MCF 10A (cell line): ENCODE measurements at places on chromosomes 6 and 20. TPM values are rescaled to one million over a fixed set of nuclear protein-coding genes. Genes with fewer than 3 reads are reported as not detected.

- H3K4me3 ChIP-seq = no peak overlapping the region
- H3K27me3 ChIP-seq = no peaks in the 10 kb centered on the region
- H3K27ac ChIP-seq = no peak overlapping the region
- DNase-seq = no peak
- H3K36me3 ChIP-seq = no peaks in the 10 kb centered on the region
These were observed 65.7 kb downstream of the TFAP2B start for GRCh38 chr6:50884364-50884763.

- no peak overlapping the region for H3K27ac ChIP-seq
- no peak for DNase-seq
- no peaks in the 10 kb centered on the region for H3K27me3 ChIP-seq
- H3K4me1 ChIP-seq = no peaks in the 10 kb centered on the region
- no peak overlapping the region for H3K4me3 ChIP-seq
These were observed 145.7 kb upstream of the GGTLC1 start for GRCh38 chr20:24134284-24134683.

GRCh38 chr6:7341271-7341670, 28.3 kb upstream of the SSR1 start:
- H3K27me3 ChIP-seq = no peaks in the 10 kb centered on the region
- peaks cover 5% of the 10 kb centered on the region for H3K36me3 ChIP-seq
- no peak overlapping the region for H3K27ac ChIP-seq
- H3K4me1 ChIP-seq = peaks cover 7% of the 10 kb centered on the region

The EDN3 gene
- not detected in 2 replicates for total RNA-seq

DNA sequence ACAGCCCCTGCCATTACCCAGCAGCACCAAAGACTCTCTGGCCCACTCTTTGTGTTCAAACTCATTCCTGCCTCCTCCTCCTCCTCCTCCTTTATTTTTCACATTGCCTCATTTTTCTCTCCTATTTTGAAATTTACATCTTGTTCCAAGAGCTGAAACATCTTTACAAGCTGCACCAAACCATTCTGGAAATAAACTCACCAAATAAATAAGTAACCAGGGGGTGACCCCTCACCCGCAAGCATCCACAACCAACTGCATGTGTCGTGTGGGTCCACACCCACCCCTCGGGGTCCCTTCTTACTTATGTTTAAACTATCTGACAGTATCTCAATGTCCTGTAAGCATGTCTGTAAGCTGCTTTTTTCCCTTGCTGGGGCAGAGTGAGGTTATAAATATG, 1.4 kb downstream of the KCNB1 start:
- DNase-seq = no peak
- H3K27me3 ChIP-seq = no peaks in the 10 kb centered on the region
- H3K4me3 ChIP-seq = no peak overlapping the region
- peaks cover 16% of the 10 kb centered on the region for H3K4me1 ChIP-seq
- H3K27ac ChIP-seq = no peak overlapping the region

- H3K4me3 ChIP-seq = no peak overlapping the region
- H3K27me3 ChIP-seq = no peaks in the 10 kb centered on the region
- DNase-seq = no peak
- peaks cover 16% of the 10 kb centered on the region for H3K4me1 ChIP-seq
- H3K27ac ChIP-seq = no peak overlapping the region
- no peaks in the 10 kb centered on the region for H3K36me3 ChIP-seq
These were observed 42.0 kb downstream of the CBFA2T2 start for GRCh38 chr20:33531885-33532284.

The BTBD3 gene
- 21.6 and 21.8 TPM in 2 replicates for total RNA-seq

DNA sequence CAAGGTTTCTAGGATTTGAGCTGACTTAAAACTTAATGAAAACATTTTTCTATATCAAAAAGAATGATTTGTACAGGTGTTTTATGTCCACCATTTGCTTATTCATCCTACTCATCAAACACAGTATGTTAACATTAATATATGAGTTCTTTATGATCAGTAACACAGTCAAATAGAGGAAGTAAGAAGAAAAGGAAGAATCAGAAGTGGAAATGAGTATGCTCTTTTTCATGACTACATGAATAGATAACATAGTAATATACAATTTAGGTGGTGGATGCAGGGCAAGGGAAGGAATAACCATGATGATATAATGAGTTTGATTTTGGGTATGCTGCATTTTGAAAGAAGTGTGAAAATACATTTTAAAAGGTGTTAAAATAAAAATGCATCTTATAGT, 16.5 kb downstream of the KPNA5 start:
- H3K36me3 ChIP-seq = peaks cover 11% of the 10 kb centered on the region
- no peak overlapping the region for H3K4me3 ChIP-seq
- no peaks in the 10 kb centered on the region for H3K4me1 ChIP-seq
- H3K27ac ChIP-seq = no peak overlapping the region
- no peaks in the 10 kb centered on the region for H3K27me3 ChIP-seq

DNA sequence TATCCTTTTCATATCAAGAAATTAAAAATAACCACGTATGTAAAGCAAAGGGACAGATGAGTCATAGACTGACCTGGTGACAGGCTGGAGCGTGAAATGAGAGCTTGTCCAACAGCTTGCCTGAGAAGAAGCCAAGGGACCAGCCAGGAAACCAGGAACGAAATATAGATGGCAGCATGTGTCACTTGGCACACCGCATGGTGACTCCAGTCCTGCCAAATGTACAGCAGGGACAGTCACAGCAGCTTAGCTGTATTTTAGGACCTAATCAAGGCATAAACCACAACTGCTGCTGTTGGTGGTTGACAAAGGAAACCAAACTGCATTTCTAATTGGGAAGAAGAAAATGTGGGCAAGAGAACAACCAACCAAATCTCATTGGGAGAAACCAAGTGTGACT, 755.0 kb downstream of the TFAP2A start:
- no peak overlapping the region for H3K4me3 ChIP-seq
- DNase-seq = no peak
- H3K36me3 ChIP-seq = no peaks in the 10 kb centered on the region
- H3K4me1 ChIP-seq = peaks cover 8% of the 10 kb centered on the region
